NCI-H1417 treated with DMSO at 0.1 percent for 48 hours (cell line): ENCODE measurements at places on chromosomes 7 and 10.

GRCh38 chr7:65250697-65251395 lies 122.8 kb upstream of the ZNF92 start:
- DNase-seq: no peak

GRCh38 chr10:64430690-64431323 lies 909.6 kb downstream of the REEP3 start:
- no peak for DNase-seq

GRCh38 chr7:35648367-35648766 lies 46.6 kb downstream of the HERPUD2 start:
- DNase-seq: no peak

DNA sequence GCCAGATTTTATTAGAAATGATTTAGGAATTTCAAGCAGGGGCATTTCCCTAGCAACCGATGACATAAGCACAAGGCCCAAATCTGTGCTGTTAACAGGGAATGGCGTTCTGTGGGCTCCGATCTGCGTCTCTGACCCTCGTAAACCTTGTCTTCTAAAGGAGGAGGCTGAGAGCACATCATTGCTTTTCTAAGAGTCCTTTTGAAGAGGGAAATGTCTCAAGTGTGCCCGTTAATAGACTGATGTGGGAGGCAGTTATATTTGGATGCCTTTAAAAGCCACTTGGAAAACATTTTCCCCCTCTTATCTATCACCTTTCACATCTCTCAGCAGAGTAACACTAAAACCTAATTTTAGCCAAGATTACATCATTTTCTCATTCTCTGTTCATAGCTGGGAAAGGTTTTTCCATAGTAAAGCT lies 424.1 kb upstream of the GALNT17 start:
- no peak for DNase-seq

GRCh38 chr7:111390000-111390399 lies 172.3 kb downstream of the IMMP2L start:
- DNase-seq: no peak

- DNase-seq: no peak
Measured at GRCh38 chr7:115680921-115681320, 349.6 kb downstream of the TFEC start.

DNA sequence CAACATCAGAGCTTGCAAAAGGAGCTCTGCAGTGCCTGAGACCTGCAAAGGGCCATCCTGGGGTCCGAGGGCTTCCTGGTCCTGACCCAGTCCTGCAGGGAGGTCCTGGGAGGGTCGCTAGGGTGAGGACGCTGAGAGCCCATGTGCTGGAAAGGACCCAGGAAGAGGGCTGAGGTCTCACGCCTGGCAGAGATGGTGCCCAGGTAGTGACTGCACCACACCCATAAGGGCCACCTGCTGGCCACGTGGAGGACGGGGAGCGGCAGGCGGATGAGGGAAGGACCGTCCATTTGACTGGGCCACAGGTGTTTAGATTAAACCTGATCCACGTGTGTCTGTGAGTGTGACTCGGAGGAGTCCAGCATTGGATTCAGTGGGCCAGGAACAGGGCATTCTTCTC lies 392.8 kb downstream of the DNAJB6 start:
- no peak for DNase-seq

DNA sequence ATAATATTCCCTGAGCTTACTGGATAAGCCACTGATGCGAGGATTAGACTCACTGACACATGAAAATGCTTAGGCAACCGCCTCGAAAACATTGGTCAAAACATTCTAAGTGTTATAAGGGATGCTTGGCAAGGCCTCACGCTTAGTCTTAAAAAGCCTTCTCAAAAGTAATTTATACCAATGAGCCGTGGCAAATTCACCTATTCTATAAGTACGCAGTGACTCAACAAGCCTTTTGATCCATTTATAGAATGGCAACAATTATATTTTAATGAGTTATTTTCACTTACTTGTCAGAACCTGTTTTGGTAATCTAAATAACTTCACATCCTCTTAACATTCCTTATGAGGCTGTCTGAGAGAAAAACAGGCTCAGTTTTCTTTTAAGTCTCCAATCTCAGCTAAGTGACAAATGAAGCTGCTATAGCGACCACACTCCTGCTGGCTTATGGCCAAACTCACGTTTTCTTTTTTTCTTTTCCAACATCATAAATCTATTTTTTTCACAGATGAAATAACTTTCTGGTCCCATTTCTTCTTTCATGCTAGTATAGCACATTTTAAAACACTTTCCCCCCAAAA lies 121.2 kb upstream of the AFAP1L2 start:
- no peak for DNase-seq

GRCh38 chr10:42988517-42989395 lies 88.1 kb upstream of the RET start:
- DNase-seq: no peak

DNA sequence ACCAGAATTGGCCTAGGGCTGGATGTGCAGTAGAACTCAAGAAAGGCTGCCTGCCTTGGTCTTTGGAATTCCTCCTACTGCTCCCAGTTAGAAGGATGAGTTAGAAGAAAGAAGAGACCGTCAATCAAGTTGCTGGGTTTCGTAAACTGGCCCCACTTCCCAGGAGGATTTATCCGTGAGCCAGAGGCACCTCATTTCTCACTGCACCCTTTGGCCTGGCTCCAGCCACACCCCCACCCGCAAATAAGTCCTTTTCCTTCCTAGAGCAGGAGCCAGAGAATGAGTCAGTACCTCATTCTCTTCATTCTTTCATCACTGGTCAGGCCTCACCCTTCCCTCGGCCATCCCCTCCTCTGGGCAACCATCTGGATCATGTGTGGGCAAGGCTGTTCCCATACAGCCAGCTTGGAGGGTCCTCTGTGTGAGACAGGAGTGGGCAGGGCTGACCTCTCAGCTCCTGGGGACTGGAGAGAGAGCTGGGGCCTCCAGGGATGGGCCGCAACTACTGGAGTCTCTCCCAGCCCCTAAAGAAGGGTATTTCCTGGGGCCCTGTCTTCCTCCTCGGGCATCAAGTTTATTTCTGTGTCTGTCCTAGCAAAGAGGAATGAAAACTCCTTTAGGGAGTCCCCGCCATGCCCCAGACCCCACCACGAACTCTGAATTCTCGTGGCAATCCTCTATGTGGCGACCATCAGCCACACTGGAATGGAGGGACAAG lies 87.2 kb upstream of the DUSP5 start:
- no peak for DNase-seq

- no peak for DNase-seq
Measured at GRCh38 chr10:9789996-9790395, 1227.7 kb upstream of the CELF2 start.

DNA sequence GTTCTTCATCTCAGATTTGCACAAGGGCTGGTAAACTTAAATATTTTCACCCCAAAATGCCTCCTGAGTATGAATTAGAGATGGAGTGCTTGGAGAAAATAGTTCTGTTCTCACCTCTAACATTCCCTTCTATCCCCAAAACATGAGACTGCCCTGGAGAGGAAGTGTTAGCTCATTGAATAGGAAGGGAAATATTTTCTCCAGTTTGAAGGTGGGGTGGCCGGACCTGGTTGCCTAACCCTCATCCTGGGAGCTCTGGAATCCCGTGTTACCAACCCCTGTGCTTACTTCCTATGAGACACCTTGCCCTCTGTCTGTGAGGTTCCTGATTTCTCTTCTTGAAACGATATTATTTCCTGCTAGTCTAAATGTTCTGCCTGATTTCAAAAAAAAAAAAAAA lies 779 bp downstream of the IFIT2 start:
- DNase-seq: no peak

- DNase-seq: no peak
Measured at GRCh38 chr7:47937711-47938573, 10.3 kb downstream of the PKD1L1 start.

DNA sequence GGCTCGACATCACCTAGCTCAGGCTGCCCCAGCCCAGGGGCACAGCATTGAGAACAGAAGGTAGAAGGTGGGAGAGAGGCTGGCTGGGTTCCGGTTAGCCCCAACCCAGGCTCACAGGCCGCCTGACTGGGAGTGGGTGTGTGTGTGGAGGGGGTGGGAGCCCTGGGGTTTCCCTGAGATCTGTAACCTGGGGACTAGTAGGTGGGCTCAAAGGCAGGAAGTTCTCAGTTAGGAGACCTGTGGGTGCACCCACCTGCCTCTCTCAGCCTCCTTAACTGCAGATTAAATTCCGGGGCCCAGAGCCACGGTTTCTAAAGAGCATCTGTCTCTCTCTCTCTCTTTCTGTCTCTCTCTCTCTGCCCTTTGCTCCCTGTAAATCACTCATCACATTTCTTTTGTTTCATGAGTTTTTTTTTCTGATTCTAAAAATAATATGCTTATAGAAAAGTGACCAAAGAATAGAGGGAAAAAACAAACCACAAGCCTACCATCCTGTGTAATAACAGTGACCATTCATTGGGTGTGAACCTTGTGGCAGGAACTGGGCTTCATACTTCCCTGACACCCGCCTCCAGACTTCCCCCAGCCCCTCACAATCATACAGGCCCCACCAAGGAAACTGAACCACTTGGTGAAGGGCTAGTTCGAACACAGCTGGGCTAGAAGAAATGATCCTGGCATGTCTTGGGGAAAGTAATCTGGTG lies 83.4 kb upstream of the SMNDC1 start:
- no peak for DNase-seq

DNA sequence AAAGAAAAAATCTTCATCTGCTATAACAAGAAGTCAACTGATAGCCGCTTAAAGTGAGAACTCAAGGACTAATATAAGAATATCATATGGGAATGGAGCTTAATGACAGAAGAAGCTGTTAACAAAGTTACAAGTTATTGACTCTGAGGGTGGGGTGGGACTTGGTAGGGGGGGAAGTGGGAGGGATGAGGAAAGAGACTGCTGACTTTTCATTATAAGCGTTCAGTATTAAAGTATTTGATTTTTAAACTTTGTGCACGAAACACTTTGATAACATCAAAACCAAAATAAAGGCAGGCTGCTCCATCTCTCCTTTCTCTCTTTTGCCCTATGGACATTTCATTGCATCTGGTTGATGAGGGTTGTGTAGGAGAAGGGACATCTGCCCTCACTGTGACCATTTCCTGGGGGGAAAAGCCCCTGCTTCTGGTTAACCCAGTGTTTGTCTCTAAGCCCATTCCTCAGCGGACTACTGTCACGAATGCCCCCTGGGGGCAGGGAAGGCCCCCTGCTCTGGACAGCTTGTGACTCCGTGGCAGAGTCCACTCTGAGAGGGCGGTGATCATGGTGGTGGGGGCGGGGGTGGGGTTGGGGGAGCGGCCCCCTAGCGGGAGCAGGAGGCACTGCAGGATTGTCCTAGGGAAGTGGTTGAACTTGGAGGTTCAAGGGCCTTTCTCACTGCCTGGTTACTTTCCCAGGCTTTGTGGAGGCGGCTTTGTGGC lies 17.4 kb downstream of the SLC13A4 start:
- no peak for DNase-seq

- no peak for DNase-seq
Measured at GRCh38 chr7:32579776-32580175, 84.5 kb downstream of the AVL9 start.

GRCh38 chr10:60521974-60522405 lies 132.3 kb upstream of the ANK3 start:
- DNase-seq: peak; percentile 50

- DNase-seq: no peak
Measured at GRCh38 chr7:3533040-3533439, 232.0 kb downstream of the SDK1 start.

- DNase-seq: no peak
Measured at GRCh38 chr7:70072220-70072619, 473.9 kb downstream of the AUTS2 start.

- no peak for DNase-seq
Measured at GRCh38 chr7:23247603-23248335, 1.2 kb downstream of the GPNMB start.
